ENCODE measurements at places on chromosomes 13 and 19.

DNA sequence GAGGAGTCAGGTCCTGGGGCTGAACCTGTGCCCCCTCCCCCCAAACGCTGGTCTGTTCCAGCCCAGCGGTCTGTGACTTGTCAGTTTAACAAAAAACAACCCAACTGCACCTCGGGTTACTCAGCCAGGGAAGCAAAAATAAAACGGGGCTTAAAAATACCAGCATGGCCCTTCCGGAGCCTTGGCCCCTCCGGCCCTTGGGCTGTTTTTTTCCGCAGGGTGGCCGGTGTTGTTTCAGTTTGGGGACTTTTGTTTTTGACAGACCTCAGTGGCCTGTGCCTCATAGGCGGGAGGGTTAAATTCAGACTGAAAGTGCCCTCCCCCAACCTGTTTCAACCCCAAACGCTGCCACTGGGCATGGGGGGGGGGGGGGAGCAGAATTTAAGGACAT is 4.0 kb downstream of the TCF3 start:
- H3K4me1 ChIP-seq, result peaks cover 27% of the 10 kb centered on the region
- peaks cover 4% of the 10 kb centered on the region for H3K36me3 ChIP-seq
- H3K27ac ChIP-seq, result no peak overlapping the region

GRCh38 chr13:35025314-35025713 is 83.2 kb downstream of the NBEA start:
- no peak overlapping the region for H3K4me3 ChIP-seq
- H3K27ac ChIP-seq, result no peak overlapping the region
- H3K27me3 ChIP-seq, result no peaks in the 10 kb centered on the region
- no peaks in the 10 kb centered on the region for H3K36me3 ChIP-seq
- DNase-seq, result no peak
- no peaks in the 10 kb centered on the region for H3K4me1 ChIP-seq

DNA sequence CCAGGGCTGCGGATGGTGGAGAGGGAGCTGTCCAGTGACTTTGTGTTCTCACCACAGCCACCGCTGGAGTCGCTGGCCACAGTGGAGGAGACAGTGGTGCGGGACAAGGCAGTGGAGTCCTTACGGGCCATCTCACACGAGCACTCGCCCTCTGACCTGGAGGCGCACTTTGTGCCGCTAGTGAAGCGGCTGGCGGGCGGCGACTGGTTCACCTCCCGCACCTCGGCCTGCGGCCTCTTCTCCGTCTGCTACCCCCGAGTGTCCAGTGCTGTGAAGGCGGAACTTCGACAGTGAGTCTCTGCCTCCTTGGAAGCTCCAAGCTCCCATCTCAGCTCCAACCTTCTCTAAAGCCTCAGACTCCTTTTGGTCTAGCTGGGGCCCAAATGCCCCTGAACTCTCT is 21.4 kb downstream of the PPP2R1A start:
- DNase-seq, result no peak
- peaks cover 89% of the 10 kb centered on the region for H3K36me3 ChIP-seq
- H3K27me3 ChIP-seq, result no peaks in the 10 kb centered on the region
- H3K4me3 ChIP-seq, result no peak overlapping the region

GRCh38 chr19:53870485-53870844 is 2.8 kb downstream of the MYADM start:
- peaks cover 20% of the 10 kb centered on the region for H3K36me3 ChIP-seq
- no peak overlapping the region for H3K4me3 ChIP-seq
- no peaks in the 10 kb centered on the region for H3K27me3 ChIP-seq
- peak overlapping the region; percentile 95 for H3K27ac ChIP-seq
- DNase-seq, result no peak
- H3K4me1 ChIP-seq, result peaks cover 55% of the 10 kb centered on the region

DNA sequence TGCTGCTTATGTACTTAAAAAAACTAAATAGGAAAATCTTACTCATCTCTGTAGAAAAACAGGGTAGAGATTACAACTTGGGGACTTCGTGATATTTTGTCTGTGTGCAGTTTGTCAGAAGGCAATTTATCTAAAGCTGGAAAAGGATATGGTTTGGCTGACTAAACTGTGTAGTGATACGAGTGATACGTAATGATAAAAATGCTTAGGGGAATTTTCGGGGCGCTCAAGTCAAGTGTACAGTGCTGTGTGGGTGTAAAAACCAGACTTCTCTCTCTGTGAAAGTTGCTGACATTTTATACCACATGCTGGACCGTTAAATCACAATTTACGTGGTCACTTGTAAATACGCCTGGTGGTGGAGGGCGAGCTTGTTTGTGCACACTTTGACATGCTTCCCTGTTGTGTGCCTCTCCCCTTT is 221.7 kb downstream of the KCNRG start:
- H3K27me3 ChIP-seq, result no peaks in the 10 kb centered on the region
- no peak overlapping the region for H3K4me3 ChIP-seq
- no peaks in the 10 kb centered on the region for H3K36me3 ChIP-seq
- no peak overlapping the region for H3K27ac ChIP-seq
- DNase-seq, result no peak

Measured in vagina (tissue), 2 donors.